Type B pancreatic cell (in vitro differentiated cells): ENCODE measurements at places on chromosomes 6 and 20. TPM values are rescaled to one million over a fixed set of nuclear protein-coding genes. Genes with fewer than 3 reads are reported as not detected.

DNA sequence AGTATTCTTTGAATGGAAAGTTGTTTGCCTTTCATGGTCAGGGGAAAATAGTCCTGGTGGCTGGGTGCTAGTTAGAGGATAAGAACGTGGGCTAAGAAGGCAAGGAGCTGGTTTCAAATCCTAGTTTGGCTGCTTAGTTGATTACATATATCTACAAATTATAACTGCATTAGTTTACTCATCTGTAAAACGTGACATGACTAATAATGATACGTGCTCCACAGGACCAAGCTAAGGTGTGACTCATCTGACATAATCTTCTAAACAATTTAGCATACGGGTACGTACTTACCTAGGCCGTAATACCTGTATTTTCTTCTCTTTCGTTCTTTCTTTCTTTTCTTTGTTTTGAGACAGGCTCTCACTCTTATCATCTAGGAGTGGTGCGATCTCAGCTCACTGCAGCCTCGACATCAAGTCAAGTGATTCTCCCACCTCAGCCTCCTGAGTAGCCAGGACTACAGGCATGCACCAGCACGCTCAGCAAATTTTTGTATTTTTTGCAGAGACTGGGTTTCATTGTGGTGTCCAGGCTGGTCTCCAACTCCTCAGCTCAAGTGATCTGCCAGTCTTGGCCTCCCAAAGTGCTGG, 1274.2 kb upstream of the GJE1 start:
- peaks cover 12% of the 10 kb centered on the region for H3K4me1 ChIP-seq
- H3K36me3 ChIP-seq, result no peaks in the 10 kb centered on the region
- H3K27ac ChIP-seq, result no peak overlapping the region

GRCh38 chr20:10250902-10251301, 32.3 kb downstream of the SNAP25 start:
- H3K4me1 ChIP-seq, result no peaks in the 10 kb centered on the region
- H3K27me3 ChIP-seq, result peaks cover 6% of the 10 kb centered on the region
- no peak for DNase-seq
- H3K27ac ChIP-seq, result no peak overlapping the region

DNA sequence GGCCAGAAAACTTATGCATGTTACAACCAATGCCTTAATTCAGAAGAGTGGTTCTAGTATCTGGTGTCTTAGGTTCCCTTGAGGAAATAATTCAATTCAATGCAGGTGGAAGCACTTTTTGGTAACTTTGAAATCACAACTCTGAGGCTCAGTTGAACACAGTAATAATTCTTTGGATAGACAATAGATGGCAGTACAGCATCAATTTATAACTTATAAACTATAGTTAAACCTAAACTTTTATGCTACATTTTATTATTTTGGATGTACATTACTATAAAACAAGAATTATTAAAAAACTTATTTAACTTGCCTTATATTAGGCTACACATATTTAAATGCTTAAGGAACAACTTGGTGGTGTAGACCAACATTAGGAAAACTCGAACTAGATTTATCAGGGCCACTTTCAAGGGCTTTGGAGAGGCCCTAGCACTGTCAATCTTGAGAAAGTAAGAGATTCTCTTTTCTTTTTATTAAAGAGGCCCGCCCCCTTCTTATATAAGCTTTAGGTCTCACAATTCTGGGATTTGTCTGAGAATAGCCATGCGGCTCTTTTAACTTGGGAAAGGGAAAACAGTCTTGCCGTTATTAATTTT, 85.9 kb downstream of the CRYBG1 start:
- peaks cover 15% of the 10 kb centered on the region for H3K27me3 ChIP-seq
- DNase-seq, result no peak
- H3K4me3 ChIP-seq, result no peak overlapping the region
- H3K36me3 ChIP-seq, result no peaks in the 10 kb centered on the region
- H3K4me1 ChIP-seq, result peaks cover 30% of the 10 kb centered on the region

- H3K27ac ChIP-seq, result peak overlapping the region; percentile 74
- peak; percentile 70 for DNase-seq
- H3K4me3 ChIP-seq, result peak overlapping the region; percentile 99
- peaks cover 3% of the 10 kb centered on the region for H3K36me3 ChIP-seq
- no peaks in the 10 kb centered on the region for H3K27me3 ChIP-seq
These were observed 434 bp downstream of the ZKSCAN4 start for GRCh38 chr6:28251661-28252008.

The HSPA1L gene
- 1.8 and 1.9 TPM in 2 replicates for total RNA-seq

The CCND3 gene
- total RNA-seq, result 60.4 and 172 TPM in 2 replicates

The CST4 gene
- total RNA-seq, result 2.1 and 56.8 TPM in 2 replicates

The RRAGD gene
- total RNA-seq, result 18.0 and 19.7 TPM in 2 replicates
